ENCODE measurements at places on chromosomes 1 and 21.

DNA sequence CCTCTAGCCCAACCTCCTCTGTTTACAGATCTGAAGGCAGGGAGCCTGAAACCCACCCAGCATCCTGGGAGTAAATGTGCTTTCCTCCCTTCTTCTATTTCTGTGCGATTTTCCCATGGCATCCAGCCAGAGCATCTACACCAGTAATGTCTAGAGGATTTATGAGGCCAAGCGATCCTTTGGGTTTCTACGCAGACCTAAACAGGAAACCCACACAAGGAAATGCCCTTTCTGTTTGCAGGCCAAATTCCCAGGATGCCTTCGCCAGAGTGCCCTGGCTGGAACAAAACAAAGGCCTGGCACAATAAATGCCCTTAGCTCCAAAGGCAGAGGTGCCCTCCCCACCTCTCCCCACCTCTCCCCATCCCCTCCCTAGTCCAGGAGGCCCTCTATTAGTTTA lies 110.5 kb upstream of the CDC42BPA start:
- DNase-seq: no peak

DNA sequence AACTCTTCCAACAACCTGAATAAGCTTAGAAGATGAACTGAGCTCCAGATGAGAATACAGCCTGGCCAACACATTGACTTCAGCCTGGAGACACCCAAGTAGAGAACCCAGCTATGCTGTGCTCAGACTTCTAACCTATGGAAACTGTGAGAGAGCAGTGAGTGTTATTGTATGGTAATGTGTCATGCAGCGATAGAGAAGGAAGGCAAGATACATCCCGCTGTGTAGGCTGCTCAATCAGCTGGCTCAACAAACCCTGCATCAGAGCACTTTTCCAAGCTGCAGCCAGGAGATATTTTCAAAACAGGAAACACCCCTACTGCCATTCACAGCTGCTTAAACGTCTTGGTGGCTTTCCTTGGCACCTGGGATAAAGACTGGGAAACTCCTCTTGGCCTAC lies 321.3 kb downstream of the SIPA1L2 start:
- DNase-seq: no peak

- no peak for DNase-seq
Measured at GRCh38 chr21:42443876-42444744, 40.4 kb downstream of the UBASH3A start.

DNA sequence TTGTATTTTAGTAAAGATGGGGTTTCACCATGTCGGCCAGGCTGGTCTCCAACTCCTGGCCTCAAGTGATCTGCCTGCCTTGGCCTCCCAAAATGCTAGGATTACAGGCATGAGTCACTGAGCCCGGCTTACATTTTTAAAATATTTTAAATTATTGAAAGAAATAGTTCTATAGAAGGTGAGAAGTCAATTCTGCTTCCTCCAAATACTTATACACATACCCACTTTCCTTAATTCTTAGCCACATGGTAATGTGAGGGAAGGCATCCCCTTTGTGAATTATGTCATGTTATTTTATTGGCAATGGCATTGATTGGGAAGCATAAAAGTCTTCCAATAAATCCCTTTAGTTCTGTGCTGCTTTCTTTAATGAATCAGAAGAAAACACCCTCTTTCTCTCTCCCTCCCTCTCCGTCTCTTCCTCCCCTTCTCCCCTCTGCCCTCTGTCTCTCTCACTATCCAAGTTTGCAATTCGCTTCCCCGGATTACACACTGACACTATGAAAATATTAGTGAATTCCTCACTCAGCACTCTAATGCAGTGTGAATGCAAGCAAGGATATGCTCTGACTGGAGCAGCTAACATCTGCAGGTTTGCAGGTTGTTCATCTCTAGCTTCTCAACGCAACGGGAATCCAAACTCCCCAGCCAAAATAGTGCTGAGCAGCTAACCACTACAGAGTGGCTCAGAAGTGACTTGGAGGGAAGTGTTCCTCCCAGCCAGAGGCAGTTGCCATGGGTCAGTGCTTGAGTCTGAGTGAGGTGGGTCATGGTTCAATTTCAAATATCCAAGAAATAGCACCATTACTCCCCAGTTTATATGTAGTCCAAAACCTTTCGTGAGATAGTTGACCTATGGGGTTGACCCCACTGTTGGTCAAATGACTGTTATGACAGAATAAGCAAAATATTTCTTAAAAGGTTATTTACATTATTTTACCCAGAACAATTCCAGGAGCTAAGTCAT lies 77.8 kb upstream of the CD55 start:
- DNase-seq: no peak

DNA sequence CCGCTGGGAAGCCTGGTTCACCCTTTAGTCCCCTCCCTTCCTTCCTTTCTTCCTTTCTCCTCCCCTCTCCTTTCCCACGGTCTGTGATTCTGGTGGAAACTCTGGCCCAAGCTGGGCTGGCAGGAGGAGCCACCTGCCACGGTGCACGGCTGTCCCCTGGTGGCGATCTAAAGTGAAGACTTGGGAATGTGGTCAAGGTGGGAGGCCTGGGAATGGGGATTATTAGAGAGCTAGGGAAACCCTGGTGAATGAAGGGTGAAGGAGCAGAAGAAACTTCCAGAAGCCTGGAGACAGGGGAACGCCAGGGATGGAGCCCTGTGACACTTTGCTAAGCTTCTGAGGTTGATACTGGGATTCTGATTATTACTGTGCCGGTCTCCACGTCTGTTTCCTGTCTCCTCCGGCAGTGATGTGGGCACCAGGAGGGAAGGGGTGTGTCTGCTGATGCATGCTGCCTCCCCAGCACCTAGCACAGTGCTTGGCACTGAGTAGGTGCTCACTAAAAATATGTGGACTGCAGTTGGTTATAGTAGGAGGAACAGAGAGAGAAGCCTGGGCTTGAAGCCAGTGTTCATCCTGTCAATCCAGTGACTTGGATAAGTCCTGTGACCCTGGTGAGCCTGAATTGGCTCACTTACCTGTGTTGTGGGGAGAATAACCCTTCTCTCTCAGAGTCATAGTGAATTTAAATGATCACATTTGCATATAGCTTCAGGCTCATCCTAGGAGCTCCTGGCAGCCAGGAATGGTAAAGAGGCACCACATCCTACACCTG lies 71.2 kb upstream of the NBPF3 start:
- peak; percentile 54 for DNase-seq

GRCh38 chr1:101448018-101448417 lies 211.2 kb downstream of the S1PR1 start:
- no peak for DNase-seq

- peak; percentile 50 for DNase-seq
Measured at GRCh38 chr1:36156329-36157114, 562 bp downstream of the MAP7D1 start.

DNA sequence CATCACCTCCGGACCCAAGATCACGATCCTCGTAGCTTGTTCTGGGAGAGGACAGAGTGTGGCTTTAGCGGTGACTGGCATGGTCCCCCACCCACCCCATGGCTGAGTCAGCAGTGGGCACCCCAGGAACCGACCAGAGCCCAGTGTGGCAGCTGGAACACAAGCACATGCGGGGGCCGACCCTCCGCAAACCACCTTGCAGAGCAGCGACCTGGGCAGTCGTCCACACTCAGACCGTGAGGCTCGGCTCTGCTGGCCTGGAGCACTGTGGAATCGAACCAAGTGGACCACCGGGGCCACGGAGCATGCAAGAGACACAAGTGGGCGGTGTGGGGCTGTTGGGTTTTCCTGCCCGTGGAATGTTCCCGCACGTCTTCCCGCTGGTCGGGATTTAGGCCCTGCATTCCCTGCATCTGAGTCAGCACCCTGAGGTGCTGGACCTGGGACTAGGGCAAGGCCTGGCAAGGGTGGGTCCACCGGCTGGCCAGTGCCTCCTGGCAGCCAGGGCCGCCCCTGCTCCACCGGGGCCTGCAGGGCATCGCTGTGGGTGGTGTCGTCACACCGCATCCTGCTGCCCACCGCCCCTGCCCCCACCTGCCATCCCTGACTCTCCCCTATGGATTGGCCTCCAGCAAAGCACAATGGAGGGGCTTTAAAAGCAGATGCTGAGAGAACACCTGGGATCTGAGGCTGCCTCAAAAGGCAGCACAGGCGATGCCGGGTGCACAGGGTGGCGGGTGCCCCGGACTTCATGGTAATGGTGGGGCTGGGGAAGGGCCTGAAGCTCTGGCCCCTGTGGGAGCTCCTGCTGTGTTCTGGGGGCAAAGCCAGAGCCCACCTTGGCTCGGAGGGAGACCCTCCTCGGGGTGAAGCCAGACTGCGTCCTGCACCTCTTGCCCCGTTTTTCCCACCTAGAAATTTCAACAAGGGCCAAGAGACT lies 18.5 kb downstream of the MORN1 start:
- no peak for DNase-seq

- no peak for DNase-seq
Measured at GRCh38 chr1:34156739-34157138, 8.3 kb downstream of the CSMD2 start.

DNA sequence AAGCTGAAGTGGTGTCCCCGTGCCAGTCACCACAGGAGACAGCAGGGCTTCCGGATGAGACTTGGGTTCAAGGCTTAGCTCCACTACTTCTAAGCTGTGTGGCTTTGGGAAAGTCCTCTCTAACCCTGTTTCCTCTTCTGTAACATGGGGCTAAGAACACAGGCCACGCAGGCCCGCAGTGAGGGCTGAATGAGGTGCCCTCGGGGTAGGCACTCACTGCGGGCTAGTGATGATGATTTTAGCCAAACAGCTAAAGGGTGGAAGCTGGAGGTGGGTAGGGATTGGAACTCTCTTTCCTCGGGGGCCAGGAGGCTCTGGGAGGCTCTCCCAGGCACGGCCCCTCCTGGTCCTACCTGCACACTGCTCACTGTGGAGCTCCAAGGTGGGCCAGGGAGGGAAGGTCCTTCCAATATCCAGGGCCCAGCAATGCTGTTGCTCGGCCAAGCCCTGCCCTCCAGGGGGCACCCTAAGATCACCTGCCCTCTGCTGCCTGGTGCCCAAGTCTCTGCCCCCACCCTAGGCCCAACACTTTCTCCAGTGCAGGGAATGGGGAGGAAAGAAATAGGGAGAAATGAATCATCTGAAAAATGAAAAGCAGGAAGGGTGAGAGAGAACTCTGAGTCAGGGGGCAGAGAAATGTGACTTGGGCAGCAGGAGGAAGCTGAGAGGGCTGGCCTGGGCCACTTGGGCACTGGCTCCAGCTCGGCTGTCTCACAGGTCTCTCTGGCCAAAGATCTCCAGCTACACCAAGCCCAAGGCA lies 19.2 kb upstream of the EVA1B start:
- peak; percentile 44 for DNase-seq

- no peak for DNase-seq
Measured at GRCh38 chr1:22349362-22350043, 102.1 kb upstream of the ZBTB40 start.

Measured in CD4-positive, CD25-positive, alpha-beta regulatory T cell (primary cell).